Cortex of kidney (tissue), 1 donor: ENCODE measurements at places on chromosomes 12 and 14.

- DNase-seq = no peak
These were observed 17.1 kb downstream of the FICD start for GRCh38 chr12:108531929-108532848.

- DNase-seq = no peak
These were observed 47.1 kb downstream of the ARF6 start for GRCh38 chr14:49939884-49940510.

DNA sequence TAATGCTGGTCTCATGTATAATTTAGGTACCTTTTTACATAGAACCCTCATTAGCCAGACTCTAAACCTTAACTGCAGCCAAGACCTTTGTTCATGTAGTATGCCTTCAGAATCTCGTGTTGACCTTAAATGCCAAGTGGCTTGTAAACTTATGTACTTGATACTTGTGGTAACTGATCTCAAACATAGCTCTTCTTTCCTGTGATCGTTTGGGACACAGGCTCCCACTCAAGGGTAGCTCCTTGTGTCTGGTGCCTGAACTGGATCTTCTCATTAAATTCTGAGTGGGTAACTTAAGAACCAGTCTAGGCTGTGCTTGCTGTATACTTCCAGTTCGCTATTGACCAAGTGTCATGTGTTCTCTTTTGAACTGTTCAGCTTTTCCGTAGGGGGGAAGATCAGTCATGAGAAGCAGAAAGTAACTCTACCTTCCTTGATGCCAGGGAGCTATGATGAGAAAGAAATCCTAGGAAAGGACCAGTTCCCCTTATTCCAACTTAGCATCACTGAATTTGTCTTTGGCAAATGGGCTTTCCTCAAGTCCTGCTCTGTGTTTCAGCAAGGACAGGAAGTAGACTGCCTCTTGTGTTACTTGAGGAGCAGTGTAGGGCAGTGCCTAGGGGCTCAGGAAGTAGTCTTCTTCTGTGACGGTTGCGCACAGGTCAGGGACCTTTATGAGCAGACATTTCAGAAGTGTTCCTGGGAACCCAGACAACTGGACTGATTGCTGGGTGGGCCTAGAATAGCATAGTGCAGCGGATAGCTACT lies 2.5 kb downstream of the LGALS3 start:
- DNase-seq = no peak

DNA sequence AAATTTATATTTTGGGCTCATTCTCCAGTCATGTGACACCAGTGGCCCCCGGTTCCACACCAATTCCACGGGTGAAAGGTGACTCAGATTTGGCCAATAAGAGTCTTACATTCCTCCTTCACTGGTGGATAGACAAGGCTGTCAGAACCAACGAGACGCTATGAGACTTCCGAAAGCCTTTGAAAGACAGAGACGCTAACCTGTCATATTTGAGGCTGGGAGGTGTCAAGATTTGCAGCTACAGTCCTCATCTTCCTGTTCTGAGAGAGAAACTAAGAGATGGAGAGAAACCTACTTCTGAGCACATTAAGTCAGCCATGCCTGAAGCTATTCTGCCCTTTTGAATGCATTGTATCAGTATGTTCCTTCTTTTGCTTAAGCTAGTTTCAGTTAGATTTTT lies 171.2 kb downstream of the FLRT2 start:
- DNase-seq = no peak

DNA sequence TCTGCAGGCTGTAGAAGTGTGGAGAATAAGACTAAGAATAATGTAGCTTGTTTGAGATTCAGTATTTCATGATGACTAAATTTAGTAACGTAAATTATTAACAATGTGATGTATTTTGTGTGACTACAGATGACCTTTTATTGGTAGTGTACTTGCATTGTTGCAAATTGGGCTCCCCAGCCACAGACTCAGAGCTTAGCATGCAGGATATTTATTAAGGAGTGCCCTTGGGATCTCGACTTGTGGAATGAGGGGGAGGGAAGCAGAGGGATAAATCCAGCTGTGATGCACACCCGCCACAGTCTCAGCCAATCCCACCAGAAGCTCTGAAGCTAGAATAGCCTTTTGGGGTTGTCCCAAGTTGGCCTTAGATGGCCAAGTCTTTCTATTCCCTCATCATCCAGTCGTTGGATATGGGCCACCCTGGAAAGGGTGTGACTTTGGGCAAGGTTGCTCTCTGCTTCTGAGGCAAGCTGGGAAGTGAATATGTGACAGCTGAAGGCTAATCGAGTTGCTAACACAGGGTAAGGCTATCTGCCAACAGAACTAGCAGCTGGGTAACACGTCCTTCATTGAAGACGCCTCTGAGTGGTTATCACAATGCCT lies 42.1 kb upstream of the USP44 start:
- DNase-seq = no peak

- DNase-seq = no peak
These were observed 1.5 kb downstream of the WNT10B start for GRCh38 chr12:48969833-48970701.

DNA sequence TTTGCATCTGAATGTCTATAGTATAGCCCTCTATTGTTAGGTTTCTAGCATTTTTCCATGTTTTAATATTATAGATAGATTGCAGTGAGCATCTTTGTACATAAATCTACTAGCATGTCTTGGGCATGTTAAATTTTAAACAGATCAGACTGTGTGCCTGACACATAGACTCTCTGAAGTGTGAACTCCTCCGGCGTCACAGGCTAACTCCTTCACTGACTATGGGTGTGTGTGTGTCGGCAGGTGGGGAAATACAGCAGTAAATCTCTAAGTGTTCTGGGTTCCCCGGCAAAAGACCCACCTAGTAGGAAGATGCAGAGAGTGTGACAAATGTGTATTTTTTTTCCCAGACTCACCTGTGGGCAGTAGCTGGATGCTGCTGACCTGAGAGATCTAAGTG lies 2.3 kb downstream of the VWF start:
- DNase-seq = no peak

- DNase-seq = no peak
These were observed 579 bp upstream of the CLMN start for GRCh38 chr14:95320078-95320895.

- no peak for DNase-seq
These were observed 56.6 kb downstream of the TTC9 start for GRCh38 chr14:70698288-70698687.

DNA sequence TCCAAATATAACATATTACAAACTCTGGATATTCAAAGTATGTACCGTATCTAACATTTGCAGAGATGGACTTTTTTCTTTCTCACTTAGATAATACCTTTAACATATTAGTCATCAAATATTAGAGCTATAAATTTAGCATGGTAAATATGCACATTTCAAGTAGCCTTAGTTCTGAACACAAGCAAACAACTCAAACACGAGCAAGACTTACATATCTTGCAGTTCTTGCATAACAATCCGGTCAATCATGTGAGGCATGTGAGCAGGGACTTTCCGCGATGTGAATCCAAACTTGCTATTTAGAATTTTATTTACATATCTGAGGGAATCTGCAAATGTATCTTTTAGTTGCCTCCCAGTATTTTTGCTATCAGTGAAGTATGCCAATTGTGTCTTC lies 22.1 kb upstream of the SYCP3 start:
- DNase-seq = no peak

GRCh38 chr14:30256627-30257026 lies 302.3 kb upstream of the G2E3 start:
- no peak for DNase-seq

DNA sequence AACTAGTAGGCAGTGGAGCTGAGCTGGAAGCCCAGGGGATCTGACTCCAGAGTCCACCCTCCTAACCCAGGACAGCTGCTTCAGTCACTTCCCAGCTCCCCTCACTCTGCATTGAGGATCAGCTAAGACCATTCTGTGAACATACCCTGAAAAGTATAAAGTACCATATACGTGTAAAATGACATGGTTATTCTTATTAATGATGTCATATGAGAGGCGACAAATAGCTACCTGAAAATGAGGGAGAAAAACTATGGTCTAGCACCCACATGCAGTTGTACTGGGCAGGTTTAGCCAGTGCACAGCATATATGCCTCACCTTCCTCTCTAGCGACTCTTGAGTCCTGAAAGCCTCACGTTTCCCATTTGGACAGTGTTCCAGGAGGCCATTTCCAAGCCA lies 461.9 kb downstream of the RAD51B start:
- no peak for DNase-seq

GRCh38 chr14:92649934-92650545 lies 98.4 kb downstream of the LGMN start:
- DNase-seq = no peak

DNA sequence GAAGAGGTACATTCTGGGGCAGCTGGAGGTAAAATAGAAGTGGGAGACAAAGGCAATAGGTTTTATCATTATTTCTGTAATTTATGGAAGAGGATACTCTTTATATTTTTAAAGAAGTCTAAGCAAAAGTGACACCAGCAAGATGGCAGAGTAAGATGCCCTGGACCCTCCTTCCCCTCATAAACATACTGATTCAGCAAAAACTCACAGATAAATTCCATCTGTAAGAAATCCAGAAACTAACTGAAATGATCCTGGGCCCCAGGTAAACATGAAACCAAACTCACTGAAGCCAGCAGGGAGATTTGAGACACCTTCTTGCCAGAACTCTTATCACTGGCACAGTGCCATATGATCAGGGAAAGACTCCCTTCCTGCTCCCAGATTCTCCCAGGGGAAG lies 79.9 kb downstream of the GCH1 start:
- no peak for DNase-seq

DNA sequence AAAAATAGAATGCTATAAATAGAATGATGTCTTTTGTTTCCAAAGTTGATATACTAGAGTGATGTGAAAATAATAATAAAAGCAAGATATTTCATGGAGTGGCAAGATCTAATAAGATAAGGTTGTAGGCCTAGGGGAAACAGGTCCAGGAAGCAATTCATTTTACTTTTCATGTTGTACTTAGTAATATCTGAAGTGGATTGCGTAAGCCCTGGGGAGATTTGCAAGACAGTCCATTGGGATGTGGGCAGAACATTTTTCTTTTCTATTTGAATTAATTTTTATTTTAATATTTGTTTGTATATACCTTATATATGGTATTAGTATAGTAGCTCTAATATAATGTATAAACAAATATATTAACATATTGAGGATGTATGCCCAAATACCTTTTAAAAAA lies 7.5 kb downstream of the NUBPL start:
- DNase-seq = no peak

DNA sequence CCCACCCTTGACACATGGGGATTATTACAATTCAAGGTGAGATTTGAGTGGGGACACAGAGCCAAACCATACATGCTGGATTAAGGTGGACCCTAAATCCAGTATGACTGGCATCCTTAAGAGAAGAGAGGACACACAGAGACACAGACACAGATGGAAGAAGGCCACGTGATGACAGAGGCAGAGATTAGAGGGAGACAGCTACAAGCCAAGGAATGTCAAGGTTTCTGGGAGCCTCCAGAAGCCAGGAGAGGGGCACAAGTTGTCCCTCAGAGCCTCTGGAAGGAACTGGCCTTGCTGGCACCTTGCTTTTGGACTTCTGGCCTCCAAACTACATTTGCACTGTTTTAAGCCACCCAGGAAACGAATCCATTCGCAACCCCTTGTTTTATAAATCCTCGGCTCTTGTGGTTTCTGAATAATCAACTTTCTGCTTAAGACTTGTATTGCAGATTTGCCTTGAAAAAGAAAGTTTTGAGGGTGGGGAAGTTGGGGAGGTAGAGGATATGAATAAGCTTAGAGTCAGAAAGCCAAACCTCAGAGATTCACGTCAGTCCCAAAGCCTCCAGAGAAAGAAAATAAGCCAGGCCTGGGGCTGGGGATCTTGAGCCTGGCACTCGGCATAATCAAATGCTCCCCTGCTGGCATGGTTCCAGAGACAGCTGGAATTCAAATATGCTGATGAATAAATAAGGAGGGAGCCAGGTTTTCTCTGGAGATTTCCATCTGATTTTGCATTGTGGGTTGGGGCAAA lies 224.2 kb upstream of the PWP1 start:
- no peak for DNase-seq

DNA sequence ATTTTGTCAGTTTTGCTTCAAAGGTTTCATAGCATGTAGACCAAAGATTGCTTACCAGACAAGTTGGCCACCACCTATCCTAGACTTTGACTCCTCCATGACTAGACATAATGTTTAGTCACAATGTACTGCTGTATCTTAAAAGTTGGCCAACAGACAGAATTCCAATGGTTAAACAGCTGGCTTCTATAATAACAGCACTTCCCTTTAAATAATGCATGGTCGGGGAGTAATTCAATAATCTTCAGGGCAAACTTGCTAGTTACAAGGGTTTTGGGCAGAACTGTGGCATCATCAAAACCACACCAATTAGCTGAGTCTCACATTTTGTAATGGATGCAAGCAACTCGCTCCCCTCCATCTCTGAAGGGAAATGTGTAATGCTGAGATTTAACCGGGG lies 56.9 kb downstream of the IGF1 start:
- DNase-seq = no peak

DNA sequence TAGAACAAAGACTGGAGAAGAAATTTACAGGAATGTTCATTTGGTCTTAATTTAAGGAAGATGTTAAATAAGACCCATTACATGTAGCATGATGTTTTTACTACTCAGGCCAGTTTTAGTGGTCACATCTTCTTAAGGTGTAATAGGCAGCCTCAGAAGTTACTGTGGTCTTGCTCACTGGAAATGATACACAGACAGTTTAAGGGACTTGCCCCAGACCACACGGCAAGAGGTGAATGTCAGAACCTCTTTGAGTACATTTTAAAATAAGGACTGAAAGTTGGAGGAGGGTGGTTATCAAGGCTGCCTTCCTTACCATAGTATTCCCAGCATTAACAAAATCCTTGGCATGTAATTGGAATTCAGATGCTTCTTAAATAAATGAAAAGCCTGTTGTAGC lies 37.9 kb downstream of the LRRK2 start:
- no peak for DNase-seq

DNA sequence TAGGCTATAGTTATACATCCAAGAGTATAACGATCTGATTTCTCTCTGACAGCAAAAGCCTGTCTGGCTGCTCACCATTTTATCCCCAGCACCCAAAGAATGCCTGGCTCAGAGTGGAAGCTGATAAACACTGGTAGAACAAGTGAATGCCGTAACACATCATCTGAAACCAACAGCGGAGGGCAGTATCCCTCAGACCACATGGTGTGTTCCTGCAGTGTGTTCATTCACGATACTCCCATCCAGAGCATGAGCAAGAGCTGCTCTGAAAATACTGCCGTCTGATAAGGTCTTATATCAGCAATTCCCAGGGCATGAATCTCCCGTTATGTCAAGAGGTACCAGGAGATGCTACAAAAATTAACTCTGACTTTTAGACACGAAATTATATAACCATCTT lies 95.9 kb downstream of the TTC7B start:
- no peak for DNase-seq

DNA sequence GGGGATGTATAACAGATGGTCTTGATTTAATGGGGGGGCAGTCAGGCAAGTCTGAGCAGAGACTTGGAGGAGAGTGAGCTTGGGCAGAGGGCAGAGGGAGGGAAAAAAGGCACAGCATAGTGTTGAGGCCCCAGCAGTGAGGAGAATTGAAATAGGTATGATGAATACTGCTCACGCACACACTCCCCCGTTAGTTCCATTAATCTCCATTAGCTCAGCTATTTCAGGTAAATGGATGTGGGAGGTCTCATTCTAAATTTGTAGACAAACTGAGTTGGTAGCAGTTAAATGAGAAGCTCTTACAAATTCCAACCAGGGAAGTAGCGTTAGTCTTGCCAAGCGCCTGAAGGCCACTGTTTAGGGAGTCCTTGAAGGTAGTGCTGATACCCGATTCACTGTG lies 66.7 kb upstream of the STON2 start:
- no peak for DNase-seq
